ENCODE measurements at places on chromosomes 12 and 14.

GRCh38 chr14:38143170-38143569 lies 64.5 kb upstream of the SSTR1 start:
- DNase-seq: no peak

GRCh38 chr14:56278383-56278782 lies 160.2 kb downstream of the PELI2 start:
- no peak for DNase-seq

- no peak for DNase-seq
Observed at GRCh38 chr12:10097521-10097920, 1.3 kb downstream of the CLEC1A start.

DNA sequence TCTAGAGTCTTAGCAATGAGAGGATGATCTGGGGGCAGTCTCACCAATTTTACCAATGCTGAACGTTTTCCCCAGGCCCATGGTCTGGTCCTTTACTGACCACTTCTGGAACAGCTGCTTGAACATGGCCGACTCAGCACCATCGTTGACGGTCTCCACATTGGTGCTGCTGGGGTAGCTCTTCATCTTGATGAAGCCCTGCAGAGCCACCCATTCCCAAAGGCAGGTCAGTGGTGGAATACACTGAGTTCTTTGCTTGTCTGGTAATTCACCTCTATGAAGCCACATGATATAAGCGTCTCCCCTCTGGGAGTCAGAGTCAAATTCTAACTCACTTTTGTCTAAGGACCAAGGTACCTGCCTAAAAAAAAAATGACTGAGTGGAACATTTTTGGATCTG lies 10.2 kb downstream of the AVIL start:
- no peak for DNase-seq

- no peak for DNase-seq
Observed at GRCh38 chr12:68370006-68370590, 37.9 kb upstream of the MDM1 start.

GRCh38 chr12:98274430-98275130 lies 240.8 kb upstream of the TMPO start:
- no peak for DNase-seq

DNA sequence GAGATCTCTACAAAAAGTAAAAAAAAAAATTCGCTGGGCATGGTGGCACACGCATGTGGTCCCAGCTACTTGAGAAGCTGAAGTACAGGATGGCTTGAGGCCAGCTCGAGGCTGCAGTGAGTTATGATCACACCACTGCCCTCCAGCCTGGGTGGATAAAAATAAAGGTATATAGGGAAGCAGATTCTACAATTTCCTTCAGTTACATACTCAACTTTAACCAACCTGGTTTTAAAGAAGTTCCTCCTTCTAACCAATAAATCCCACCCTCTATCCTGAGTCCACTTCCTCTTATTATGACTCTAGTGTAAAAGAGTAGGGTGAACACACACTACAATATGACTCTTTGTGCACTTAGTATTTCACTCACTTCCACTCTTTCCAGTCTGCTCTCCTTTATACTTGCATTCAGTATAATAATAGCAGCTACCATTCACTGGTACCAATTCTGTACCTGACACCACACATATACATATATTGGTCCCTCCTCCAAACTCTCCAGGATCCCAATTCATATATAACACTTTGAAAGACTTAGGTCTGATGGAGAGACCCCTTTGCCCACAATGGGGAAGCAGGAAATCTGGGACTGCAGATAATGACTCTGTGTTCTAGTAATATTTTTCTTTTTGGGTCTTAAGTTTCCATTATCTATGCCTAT lies 2.3 kb downstream of the ARF3 start:
- DNase-seq: no peak

DNA sequence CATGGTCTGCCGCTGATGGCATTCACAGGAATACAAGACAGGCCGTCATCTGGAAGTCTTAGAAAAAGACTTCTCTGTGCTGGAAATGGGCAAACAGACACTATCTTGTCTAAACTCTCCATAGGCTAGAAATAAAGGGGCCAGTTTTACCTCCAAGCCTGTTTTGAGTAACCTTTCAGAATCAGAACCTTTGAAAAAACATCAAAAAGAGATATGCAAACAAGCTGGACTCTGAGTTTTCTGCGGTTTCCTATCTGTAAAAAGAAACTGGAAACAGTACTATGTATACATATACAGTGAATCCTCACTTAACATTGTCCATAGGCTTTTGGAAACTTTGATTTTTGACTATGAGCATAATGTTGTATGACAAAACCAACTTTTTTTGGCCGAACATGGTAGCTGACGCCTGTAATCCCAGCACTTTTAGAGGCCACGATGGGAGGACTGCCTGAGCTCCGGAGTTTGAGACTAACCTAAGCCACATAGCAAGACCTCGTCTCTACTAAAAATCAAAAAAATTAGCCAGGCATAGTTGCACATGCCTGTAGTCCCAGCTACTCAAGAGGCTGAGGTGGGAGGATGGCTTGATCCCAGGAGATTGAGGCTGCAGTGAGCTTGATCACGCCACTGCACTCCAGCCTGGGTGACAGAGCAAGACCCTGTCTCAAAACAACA lies 92.9 kb upstream of the MAX start:
- DNase-seq: no peak

GRCh38 chr14:42095155-42095554 lies 488.5 kb downstream of the LRFN5 start:
- no peak for DNase-seq

DNA sequence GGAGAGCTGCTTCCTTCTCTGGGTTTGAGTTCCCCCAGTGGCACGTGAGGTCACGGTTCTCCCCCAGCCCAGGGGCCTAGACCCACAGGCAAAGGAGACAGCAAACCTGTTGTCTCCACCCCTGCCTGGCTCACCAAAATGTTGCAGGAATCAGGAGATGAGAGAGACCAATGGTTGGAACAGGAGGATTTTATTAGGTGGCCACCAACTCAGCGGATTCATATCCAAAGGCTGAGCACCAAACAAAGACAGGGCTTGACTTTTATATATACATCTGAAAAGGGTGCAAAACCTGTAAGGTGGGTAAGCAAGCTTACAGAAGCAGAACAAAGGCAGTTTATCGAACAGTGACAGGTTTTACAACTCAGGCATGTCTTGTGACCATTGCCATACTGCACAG lies 9.2 kb upstream of the ADAM21 start:
- no peak for DNase-seq

DNA sequence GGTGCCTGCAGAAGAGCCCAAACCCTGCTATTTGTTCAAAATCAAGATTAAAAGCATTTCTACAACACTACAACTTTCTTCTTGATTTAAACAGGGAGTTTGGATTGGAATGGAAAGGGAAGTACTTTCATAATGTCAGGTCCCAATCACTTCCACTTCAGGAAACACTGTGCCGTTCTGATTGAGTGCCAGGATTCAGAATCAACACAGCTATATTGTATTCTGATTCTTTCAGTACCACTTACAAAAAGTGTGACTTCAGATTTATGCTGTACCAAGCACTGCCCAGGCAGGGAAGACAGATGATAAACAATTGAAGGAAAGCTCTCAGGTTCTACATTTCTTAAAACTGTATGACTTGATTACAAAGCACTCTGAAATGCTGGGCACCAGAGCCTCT lies 3.2 kb downstream of the TDP1 start:
- no peak for DNase-seq

GRCh38 chr12:120115066-120115465 lies 1.5 kb downstream of the RAB35 start:
- no peak for DNase-seq

DNA sequence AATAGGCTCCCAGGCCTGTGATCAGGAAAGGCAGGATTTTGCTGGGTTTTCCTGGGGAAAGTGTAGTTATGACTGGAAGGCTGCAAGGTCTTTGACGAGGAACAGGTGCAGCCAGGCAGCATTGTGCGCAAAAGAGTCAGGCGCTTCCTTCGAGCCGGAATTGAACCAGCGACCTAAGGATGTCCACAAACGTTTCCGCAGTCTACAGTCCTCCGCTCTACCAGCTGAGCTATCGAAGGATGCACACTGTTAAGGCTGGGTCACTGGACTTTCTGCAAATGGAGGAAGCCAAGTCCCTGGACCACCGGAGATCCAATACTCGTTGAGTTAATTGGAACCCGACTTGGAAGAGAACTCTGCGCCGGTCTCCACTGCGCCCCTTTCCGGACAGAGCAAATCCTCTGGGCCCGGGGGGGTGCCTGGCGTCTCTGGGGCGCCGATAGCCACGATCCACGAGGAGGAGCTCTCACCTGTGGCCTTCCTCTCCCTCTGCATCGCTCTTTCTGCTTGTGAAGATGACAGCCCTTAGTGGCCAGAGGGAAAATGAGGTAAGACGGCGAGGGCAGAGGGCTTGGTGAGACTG lies 18.4 kb upstream of the OR6S1 start:
- no peak for DNase-seq

DNA sequence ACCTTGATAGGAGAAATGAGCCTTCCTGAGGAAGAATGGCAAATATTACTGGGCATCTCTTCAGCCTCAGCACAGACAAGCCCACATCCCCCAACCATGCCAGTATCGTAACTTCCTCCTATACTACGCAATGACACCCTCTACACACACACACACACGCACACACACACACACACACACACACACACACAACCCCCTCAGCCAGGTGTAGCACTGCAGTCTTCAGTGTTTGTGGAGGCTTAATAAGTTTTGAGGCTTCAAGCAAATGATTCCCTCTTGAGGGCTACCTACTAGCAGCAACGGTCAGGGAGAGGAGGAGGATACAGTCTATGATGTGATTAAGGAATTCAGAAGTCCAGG lies 1.6 kb downstream of the DGKA start:
- peak; percentile 42 for DNase-seq

- no peak for DNase-seq
Observed at GRCh38 chr14:96204151-96205058, at the start of gene BDKRB2. BDKRB2 (plus strand) TSS chr14:96204839; CDS start chr14:96237108, 32,269 bp downstream.

- no peak for DNase-seq
Observed at GRCh38 chr12:50051101-50051806, 6.1 kb upstream of the ASIC1 start.

- DNase-seq: no peak
Observed at GRCh38 chr14:65910108-65910786, 497.7 kb downstream of the FUT8 start.

DNA sequence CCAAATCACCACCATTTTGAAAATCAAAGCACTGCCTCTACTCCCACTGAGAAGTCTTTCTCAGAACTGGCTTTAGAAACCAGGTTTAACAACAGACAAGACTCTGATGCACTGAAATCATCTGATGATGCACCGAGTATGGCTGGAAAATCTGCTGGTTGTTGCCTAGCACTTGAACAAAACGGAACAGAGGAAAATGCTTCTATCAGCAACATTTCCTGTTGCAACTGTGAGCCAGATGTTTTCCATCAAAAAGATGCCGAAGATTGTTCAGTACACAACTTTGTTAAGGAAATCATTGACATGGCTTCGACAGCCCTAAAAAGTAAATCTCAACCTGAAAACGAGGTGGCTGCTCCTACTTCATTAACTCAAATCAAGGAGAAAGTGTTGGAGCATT lies 115.0 kb upstream of the NPAS3 start:
- no peak for DNase-seq

GRCh38 chr12:29249930-29250329 lies 100.9 kb downstream of the FAR2 start:
- DNase-seq: no peak

DNA sequence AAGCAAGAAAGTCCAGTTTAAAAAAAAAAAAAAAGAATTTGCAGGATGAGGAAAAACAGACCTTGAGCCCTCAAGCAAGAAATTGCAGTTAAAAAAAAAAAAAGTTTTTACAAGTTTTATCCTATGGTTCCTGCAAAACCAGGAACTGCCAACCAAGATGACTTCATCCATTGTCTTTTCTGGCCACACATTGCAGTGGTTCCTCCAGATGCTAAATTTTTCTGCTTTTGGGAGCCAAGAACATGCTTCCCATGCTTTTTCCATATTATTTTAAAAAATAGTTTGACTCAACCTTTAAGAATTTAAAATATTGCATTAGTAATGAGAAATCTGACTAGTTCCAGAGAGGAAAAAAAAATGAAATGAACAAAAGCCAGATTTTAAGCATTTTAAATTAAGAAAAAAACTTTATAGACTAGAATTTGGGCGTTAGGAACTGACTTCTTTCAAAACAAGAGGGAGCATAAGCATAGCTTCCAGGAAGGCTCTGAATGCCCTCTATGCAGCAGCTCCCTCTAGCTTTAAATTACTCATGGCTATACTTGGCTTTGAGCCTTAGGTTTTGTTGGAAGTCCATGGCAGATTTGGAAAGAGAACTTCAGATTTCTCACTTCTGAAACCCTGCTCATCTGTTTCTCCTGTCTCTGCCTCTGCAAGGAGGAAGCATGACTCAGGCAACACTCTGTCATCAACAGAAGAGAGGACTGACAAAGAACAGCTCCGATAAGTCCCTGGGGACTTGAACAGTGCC lies 124.5 kb downstream of the GPR65 start:
- no peak for DNase-seq

DNA sequence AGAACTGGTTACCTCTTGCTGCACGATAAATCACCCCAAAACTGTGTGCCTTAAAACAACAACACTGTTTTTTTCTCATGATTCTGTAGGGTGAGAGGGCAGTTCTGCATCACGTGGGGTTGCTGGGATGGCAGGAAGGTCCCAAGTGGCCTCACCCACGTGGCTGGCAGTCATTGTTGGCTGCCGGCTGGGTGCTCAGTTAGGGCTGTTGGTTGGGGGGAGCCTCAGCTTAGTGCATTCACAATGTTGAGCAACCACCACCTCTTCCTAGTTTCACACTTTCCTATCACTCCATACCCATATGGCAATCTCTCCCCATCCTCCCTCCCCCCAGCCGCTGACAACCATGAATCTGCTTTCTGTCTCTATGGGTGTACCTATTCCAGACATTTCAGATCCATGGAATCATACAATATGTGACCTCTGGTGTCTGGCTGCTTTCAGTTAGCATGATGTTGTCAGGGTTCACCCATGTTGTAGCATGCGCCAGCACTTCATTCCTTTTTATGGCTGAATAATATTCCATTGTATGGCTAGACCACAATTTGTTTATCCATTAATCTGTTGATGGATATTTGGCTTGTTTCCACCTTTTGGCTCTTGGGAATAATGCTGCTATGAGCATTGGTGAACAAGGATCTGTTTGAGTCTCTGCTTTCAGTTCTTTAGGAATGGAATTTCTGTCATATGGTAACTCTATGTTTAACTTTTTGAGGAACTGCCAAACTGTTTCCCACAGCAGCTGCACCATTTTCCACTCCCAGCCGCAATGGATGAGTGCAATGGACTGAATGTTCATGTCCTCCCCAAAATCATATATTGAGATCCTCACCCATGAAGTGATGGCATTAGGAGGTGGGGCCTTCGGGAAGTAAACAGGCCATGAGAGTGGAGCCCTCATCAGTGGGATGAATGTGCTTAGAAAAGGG lies 11.2 kb upstream of the POP5 start:
- DNase-seq: no peak

DNA sequence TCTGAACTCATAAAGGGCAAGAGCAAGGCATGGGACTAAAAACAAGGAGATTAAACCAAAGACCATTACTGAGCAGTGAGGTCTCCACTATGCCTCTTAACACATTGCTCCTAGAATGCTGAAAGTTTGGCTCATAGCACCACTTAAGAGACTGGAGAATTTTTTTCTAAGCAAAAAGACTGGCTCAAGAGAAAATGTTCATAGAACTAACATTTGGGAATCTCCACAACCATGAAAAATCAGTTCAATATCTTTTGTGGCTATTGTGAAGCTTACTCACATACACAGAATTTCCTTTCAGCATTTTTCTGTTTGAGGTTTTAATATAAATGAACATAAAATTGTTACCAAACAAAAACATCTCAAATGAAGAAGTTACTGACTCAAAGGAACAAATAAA lies 255.8 kb downstream of the CCDC91 start:
- DNase-seq: no peak

GRCh38 chr14:99202516-99202915 lies 69.5 kb downstream of the BCL11B start:
- no peak for DNase-seq

- no peak for DNase-seq
Observed at GRCh38 chr14:50792051-50792477, 38.9 kb downstream of the NIN start.
